Activated effector memory CD4-positive, alpha-beta T cell treated with anti-CD3 and anti-CD28 coated beads, Interleukin-2, amount 50 U/mL, for 16 hours (primary cell): ENCODE measurements at places on chromosomes 12 and 14.
A peak's percentile ranks its signal among the peaks of the same experiment; 100 is the strongest.

GRCh38 chr14:95476747-95477146 lies 39.7 kb downstream of the SYNE3 start:
- no peak for DNase-seq

DNA sequence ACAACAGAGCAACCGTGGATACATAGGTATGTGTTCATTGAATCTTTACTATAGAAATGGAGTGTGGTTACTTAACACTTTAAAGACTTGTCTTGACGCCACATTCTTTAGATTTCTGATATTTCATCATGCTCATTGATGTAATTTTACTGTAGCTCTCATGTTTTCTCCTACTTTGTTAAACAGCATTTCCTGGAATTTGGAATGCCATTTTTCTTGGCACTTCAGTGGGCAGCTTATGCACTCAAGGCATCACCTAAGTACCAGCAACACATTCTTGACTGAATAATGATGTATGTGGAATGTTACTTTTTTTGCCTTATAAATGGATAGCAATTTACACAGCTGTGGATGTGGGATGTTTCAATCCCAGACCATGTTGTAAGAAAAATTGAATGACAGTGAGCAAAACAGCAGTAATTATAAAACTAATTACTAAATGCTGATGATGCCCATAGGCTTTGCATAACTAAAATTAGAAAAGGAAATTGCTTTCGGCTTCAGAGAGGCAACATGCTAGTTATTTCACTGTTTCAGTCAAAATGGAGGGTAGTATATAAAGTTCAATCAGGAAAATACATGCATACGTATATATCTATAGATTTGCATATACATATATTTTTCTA lies 298.5 kb downstream of the NPAS3 start:
- DNase-seq = no peak

GRCh38 chr12:103503546-103504480 lies 8.0 kb upstream of the C12orf42 start:
- peak; percentile 82 for DNase-seq

DNA sequence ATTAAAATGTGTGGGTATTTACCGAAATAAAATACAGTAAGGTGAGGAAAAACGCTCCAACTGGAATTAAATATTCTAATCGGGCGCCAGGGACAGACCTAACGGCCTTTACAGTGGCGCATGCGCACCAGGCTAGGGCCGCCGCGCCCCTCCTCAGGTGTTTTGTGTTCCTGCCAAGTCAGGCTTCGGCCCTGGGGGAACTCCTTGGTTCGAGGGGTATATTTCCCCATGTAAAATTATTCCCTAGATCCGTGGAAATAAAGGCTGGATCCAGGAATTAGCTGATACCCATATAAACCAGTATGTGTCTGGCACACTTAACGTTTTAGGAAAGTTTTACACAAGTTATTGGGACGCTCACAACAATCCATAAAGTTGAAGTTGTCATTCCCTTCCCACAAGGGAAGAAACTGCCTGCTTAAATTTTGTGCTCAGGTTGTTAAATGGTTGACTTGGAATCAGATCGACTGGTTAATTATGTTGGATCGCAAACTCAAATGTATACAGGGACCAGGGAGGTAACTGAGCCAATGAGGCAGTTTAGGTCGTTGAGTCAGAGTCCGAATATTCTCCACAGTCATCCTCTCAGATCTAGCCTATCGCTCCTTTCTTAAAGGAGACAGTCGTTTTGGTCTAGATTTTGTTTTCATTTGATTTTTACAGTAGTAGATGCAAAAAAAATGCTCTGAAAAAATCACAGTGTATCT lies 621 bp upstream of the ANAPC7 start:
- DNase-seq = peak; percentile 92

- no peak for DNase-seq
Observed at GRCh38 chr14:53127151-53127550, 26.0 kb downstream of the DDHD1 start.

- DNase-seq = no peak
Observed at GRCh38 chr14:88478931-88479330, 75.9 kb downstream of the PTPN21 start.

GRCh38 chr14:75497191-75497590 lies 25.1 kb upstream of the BATF start:
- DNase-seq = peak; percentile 72

DNA sequence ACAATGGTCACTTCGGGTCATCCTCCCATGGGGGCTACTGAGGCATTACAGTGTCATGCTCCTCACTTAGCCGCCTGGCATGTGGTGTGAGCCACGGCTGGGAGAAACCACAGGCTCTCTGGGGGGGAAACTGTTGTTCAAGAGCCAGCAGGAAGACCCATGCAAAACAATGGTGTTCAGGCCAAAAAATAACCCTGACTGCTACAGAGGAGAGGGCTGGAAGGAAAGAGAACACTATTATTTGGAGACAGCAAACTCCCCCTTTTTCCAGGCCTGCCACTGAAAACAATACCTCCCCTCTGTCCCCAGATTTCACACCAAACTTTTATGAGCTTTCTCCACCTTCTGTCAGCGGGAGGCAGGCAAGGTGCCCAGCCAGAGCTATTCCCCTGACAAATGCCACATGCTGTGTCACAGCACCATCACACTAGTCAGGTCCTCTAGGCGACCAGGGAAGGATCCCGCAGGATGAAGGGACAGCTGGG lies 83.7 kb downstream of the CHGA start:
- DNase-seq = no peak

DNA sequence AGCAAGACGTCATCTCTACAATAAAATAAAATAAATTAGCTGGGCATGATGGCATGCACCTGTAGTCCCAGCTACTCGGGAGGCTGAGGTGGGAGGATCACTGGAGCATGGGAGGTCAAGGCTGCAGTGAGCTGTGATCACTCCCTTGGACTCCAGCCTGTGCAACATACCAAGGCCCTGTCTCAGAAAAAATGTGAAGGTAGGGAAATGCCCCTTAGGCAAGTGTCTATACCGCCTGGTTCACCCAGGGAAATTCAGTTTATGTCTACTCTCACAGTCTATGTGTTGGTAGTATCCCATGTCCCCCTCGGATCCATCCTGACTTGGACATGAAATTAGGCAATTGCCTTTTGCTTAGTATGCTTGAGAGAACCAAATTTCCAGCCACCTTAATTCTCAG lies 88.4 kb upstream of the TMEM132C start:
- no peak for DNase-seq

DNA sequence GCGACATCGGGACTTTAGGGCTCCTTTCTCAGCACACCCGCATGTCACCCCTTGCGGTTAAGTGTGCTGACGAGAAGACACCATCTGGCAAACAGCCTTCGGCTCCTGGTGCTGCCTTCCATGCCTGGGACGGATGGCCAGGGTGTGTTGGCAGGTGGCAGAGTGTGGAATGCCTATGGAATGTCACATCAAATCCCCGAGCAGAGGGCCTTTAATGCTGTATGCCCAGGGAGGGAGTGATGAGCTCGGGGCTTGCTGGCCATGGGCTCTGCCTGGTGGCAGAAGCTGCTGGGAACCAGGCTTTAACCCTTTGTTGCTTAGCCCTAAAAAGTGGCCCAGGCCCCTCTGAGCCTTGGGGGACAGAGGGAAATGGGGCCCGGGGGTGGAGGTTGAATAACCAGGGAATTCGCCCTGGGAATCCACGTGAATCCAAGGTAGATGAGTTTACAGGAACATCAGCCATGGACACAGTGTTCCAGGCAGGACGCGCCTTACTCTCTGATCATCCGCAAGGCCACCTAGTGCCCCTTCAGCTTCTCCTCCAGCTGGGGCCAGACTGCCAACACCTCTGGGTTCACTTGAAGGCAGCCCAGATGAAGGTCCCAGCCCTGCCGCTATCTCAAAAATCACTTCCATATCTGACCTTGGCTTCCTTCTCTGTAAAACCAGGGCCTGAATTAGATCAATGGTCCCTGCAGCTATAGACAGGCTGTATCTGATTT lies 17.4 kb downstream of the FAM181A start:
- no peak for DNase-seq

DNA sequence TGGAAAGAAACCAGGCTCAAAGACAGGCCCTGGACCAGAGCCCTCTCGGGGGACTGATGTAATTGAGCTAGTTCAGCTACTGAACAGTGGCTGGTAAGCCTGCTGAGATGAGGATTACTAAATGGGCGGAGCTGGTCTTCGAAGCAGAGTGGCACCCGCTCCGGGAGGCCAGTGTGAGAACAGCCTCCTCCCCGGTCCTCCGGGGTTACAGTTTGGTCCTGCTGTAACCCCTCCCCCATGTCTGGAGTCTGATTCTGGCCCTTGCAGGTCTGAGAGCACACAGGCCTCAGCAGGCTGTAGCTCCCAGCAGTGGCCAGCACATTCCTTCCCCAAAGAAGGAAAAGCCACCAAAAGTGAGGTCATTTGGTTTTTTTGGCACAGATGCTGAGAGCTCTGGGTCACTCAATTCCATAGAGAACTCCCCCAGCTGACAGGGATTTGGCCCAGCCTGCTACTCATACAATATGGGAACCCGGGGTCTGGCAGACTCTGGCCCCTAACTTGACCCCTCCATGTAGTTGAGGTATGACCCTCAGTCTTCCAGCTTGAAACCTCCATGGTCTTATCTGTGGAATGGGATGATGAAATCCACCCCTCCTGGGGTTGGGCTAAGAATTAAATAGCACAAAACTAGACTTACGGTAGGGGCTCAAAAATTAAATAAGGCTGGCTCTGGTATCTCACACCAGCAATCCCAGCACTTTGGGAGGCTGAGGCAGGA lies 39.0 kb downstream of the ACTN1 start:
- DNase-seq = no peak

DNA sequence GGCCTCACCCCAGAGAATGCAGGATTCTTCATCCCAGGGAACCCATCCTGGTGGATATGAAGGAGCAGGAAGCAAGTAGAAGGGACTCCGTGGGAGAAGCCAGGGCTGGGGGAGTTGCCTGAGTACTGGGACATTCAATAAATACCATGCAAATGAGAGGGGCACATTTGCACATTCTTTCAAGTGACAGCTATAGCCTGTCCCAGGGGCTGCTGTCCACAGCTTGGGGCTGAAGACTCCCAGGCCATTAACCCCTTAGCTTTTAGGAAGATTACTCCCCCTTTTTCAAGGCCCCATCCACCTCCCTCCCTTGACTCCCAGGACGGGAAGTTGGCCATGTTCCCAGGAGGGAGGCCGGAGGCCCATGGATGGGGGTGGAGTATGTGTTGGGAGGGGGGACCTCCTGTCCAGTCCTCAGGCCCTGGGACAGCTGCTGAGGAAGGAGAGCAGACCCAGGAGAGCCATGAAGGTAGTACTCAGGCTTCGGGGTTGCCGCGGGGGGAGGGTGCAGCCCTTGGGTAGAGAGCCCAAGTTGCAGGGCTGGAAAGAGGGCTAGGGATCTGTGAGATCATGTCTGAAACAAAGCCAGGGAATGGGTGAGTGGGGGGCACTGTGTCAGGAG lies 974 bp upstream of the TNS2 start:
- DNase-seq = no peak

DNA sequence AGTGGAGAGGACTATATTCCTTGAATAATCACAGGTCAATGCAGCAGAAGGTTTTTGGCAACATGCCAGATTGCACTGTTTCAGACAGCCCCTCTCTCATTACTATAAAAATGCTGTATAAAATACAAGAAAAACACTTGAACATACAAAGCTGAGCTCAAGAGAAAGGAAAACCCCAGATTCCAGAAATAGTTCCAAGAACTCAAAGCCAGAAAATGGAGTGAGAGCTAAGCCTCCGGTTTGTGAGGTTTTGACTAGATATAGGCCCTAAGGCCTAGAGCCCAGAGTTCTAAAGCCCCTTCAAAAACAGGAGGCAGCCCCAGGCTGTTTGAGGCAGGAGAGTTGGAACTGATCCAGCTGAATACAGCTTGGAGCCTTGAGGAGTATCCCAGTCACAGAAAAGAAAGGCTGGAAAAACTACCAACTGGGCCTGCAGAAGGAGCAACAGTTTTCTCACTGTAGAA lies 29.4 kb upstream of the ACTN1 start:
- peak; percentile 12 for DNase-seq

GRCh38 chr14:25400607-25401206 lies 350.8 kb upstream of the STXBP6 start:
- no peak for DNase-seq

- no peak for DNase-seq
Observed at GRCh38 chr12:19234981-19235871, 105.7 kb downstream of the PLEKHA5 start.

- DNase-seq = no peak
Observed at GRCh38 chr14:103158688-103159087, 35.4 kb downstream of the TNFAIP2 start.

- no peak for DNase-seq
Observed at GRCh38 chr12:114412825-114413749, 7.1 kb upstream of the TBX5 start.

GRCh38 chr14:101717663-101718490 lies 43.6 kb upstream of the PPP2R5C start:
- DNase-seq = no peak

- no peak for DNase-seq
Observed at GRCh38 chr14:40113671-40114070, 681.4 kb upstream of the FBXO33 start.

DNA sequence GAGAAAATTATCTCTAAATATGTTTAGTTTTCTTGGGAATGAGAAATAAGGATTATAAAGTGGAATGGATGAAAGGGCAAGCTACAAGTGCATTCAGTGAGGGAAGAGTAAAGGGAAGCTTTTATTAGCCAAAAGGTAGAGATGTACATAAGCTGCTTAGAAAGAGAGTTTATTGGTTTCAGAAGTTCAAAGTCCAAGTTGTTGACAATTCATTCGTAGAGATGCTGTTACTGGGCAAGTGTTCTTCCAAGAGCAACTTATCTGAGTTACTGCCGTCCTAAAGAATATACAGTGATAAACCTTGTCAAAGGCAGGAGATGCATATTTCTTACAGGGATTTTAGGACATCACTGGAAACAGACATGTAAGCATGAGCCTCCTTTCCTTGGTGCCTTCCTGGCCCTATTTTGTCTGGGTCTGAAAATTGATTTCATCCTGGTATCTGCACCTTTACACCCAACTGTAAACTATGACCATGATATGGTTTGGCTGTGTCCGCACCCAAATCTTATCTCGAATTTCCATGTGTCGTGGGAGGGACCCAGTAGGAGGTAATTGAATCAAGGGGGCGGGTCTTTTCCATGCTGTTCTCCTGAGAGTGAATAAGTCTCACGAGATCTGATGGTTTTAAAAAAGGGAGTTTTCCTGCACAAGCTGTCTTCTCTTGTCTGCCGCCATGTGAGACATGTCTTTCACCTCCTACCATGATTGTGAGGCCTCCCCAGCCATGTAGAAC lies 46.8 kb downstream of the TRMT5 start:
- DNase-seq = no peak

- DNase-seq = no peak
Observed at GRCh38 chr12:130398100-130398848, 60.6 kb downstream of the PIWIL1 start.

DNA sequence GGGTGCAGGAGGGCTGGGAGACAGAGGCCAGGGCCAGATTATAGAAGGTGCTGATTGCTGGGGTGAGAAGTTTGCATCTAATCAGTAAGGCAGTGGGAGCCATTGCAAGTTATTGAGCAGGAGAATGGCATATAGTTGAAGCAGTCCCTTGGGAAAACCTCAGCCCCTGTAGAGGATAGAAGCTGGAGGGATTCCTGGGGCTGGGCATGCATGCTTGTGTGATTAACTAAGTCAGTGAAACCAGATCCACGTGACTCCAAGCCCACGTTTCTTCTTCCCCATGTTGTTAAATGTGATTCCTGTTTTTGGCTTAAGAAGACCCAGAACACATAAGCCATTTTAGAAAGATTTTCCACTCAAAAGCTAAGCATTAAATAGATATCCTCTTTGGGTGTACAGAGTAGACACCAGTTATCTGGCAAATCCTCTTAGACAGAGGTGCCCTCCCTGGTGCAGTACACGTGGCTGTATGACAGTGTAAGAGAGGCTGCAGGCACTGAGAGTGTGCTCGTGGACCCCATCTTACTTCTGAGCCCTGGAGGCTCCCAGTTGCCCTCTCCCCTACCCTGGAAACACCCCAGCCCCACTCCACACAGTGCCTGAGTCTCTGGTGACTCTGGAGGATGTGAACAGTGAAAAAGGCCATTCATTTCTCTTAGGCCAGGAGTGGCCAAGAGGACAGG lies 3.2 kb downstream of the C14orf132 start:
- no peak for DNase-seq
